Activated naive CD4-positive, alpha-beta T cell treated with anti-CD3 and anti-CD28 coated beads for 36 hours (primary cell): ENCODE measurements at places on chromosomes 3 and 15. TPM values are rescaled to one million over a fixed set of nuclear protein-coding genes. Genes with fewer than 3 reads are reported as not detected.

Gene NUP210
- 148 TPM for total RNA-seq

Gene LCTL
- total RNA-seq = not detected

Gene CRYBG3
- total RNA-seq = 1.7 TPM

Gene SAMD7
- total RNA-seq = not detected

Gene ITIH4
- 2.2 TPM for total RNA-seq

Gene SETD2
- total RNA-seq = 28.1 TPM

Gene MASP1
- total RNA-seq = not detected

Gene FANCD2OS
- not detected for total RNA-seq

Gene DPH3
- total RNA-seq = 17.0 TPM

Gene SEMA6D
- total RNA-seq = not detected

Gene ACKR4
- not detected for total RNA-seq

Gene SH2D7
- not detected for total RNA-seq

Gene GTF2A2
- total RNA-seq = 146 TPM

Gene NTRK3
- total RNA-seq = 0.95 TPM

Gene CD276
- 1.2 TPM for total RNA-seq

Gene GP5
- 0.62 TPM for total RNA-seq

Gene GRM2
- 0.07 TPM for total RNA-seq

Gene BFSP2
- total RNA-seq = not detected

Gene CCDC80
- total RNA-seq = not detected

Gene KY
- not detected for total RNA-seq

Gene LIPC
- total RNA-seq = 0.47 TPM

Gene CCR9
- not detected for total RNA-seq

Gene DPPA2
- not detected for total RNA-seq

Gene GOLGA8G
- not detected for total RNA-seq

Gene CCDC54
- not detected for total RNA-seq

Gene SUSD5
- not detected for total RNA-seq

Gene FSD2
- not detected for total RNA-seq

Gene STAC
- total RNA-seq = not detected

Gene TAMM41
- total RNA-seq = 21.4 TPM

Gene ZMYND10
- 0.57 TPM for total RNA-seq

Gene ITGA11
- 0.12 TPM for total RNA-seq

Gene PPP4R2
- total RNA-seq = 68.1 TPM

Gene BCL2A1
- total RNA-seq = 88.7 TPM

Gene TICRR
- 20.7 TPM for total RNA-seq

Gene ECE2
- not detected for total RNA-seq

Gene DUOXA1
- total RNA-seq = not detected

Gene PPP1R14D
- total RNA-seq = not detected

Gene GABRG3
- not detected for total RNA-seq

Gene PLAAT1
- not detected for total RNA-seq

Gene TRH
- total RNA-seq = not detected

Gene TGM4
- total RNA-seq = not detected

Gene EAF1
- total RNA-seq = 20.6 TPM

Gene WDR76
- total RNA-seq = 94.0 TPM
